SIG-M5 (cell line): ENCODE measurements at places on chromosomes 11 and 22.

GRCh38 chr22:37820350-37820749 lies 2.8 kb upstream of the GALR3 start:
- DNase-seq, result no peak

- no peak for DNase-seq
Measured at GRCh38 chr11:69535908-69536307, 54.4 kb downstream of the LINC01488 start.

- DNase-seq, result no peak
Measured at GRCh38 chr11:111735262-111736116, 30.7 kb downstream of the PPP2R1B start.

- peak; percentile 96 for DNase-seq
Measured at GRCh38 chr11:73271936-73272679, at the start of gene P2RY6. Gene P2RY6 (plus strand): TSS chr11:73272338. CDS start chr11:73296519, 24,181 bp downstream.
